ENCODE measurements at places on chromosomes 5 and 9.

DNA sequence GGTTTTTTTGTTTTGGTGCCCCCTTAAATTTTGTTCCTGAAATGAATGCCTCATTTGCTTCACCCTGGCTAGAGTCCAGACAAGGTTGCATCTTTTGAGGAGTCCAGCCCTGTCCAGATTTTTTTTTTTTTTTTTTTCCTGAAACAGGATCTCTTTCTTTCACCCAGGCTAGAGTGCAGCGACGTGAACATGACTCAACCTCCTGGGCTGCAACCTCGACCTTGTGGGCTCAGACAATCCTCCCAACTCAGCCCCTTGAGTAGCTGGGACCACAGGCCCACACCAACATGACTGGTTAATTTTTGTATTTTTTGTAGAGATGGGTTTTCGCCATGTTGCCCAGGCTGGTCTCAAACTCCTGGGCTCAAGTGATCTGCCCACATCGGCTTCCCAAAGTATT, 469.0 kb upstream of the BRINP1 start:
- DNase-seq = no peak

GRCh38 chr5:22835686-22836085, 17.5 kb downstream of the CDH12 start:
- DNase-seq = no peak

DNA sequence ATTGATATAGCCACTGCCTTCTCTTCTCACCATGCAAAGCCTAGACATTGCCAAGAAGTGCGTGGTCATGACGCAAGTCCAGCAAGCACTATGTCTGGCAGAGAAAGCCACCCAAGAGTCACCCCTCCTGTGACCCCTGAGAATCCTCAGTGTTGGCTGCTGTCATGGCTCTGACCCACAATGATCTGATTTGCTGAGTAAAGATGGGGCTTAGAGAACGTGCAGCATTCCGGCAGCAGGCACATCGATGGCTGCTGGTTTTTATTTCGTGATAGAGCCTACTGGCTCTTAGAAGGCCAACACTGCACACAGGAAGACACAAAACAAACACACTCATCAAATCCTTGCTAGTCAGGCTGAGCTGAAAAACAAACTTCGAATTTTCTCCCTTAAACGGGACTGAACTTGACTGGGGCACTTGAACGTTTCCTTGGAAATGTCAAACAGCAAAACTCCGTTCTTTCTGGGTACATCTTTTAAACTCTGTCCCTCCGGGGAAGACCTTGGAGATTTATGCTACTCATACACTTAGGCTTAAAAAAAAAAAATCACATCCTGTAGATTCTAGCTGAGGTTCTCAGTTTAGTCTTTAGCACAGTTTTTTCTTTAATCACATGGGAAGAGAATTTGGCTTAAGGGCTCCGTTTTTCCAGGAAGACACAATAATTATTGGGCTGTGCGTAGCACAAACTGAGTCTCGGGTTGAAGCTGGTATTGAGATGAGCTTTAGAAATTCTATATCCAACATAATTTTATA, 88.2 kb upstream of the BASP1 start:
- DNase-seq = no peak

DNA sequence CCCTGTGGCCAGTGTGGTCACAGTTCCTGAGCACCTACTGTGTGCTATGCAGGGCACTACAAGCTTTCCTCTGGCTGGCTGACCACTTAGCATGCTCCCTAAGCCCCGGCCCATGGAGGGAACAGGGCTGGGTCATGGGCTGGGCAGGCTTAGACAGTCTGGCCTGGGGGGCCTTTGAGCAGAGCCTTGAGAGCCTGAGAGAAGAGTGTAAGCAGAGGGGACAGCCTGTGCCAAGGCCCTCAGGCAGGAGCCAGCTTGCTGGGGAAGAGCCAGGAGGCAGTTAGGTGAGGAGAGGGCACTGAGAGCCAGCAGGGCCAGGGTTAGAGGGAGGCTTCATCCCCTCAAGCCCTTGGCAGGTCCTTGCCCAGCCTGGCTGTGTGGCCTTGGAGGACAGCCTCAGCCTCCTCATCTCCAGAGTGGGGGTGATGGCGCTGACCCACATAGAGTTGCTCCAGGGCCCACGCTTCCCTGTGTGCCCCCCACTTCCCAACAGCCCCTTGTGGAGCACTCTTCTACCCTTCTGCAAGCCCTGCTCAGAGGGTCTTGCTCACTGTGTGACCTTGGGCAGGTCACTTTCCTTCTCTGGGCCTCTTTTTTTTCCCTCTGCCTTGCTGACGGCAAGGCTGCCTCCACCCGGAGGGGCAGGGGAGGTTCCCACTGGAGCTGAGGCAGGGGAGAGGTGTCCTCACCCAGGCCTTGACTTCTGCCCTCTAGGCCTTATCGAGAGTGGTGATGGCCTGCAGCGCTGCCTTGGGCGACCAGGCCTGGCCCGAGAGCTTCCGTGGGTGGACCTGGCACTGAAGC, 107.1 kb downstream of the PHF2 start:
- no peak for DNase-seq

- DNase-seq = no peak
These were observed 267.3 kb downstream of the EFNA5 start for GRCh38 chr5:107403228-107403953.

DNA sequence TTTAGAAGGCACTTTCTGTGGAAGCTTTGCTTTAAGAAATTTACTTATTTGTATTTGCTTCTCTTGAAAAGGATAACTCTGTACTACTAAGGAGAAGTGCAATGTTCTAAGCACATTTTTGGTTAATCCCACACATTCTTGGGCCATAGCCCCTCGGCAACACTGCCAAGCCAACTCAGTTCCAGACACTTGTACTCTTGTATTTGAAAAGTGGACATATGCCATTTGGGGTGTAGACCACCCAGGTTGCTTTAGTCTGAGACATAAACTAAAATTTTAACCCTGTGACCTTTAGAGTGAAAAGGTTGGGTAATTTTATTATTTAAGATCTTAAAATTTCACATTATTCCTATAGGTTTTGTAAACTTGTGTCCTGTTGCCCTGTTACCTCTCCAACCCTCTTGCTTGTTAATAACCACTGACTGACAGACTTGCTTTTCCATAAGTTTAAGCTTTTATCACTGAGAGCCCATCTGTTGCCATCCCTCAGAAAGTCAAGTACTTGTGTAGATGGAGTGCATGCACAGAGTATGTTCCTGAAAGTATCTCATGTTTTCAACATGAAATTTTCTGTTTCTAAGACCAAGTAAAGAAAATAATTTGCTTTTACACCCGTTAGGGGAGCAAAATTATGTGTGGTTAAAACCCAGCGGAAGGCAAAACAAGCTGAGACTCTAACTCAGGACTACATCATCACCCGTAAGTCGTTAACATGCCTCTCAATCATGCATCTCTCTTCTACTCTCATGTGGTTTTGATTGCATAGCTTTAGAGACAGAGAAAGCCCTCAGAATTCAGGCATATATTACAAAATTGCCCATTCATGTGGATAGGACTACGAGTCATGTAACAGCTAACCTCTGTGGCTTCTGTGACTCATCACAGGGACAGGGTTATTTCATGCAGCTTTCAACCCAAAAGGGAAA, 117.3 kb downstream of the GDNF start:
- no peak for DNase-seq

- no peak for DNase-seq
These were observed 9.4 kb downstream of the FSTL4 start for GRCh38 chr5:133602835-133603380.
